ENCODE measurements at places on chromosomes 7 and 10.

- DNase-seq = no peak
Observed at GRCh38 chr10:17428351-17429097, 25.9 kb downstream of the ST8SIA6 start.

DNA sequence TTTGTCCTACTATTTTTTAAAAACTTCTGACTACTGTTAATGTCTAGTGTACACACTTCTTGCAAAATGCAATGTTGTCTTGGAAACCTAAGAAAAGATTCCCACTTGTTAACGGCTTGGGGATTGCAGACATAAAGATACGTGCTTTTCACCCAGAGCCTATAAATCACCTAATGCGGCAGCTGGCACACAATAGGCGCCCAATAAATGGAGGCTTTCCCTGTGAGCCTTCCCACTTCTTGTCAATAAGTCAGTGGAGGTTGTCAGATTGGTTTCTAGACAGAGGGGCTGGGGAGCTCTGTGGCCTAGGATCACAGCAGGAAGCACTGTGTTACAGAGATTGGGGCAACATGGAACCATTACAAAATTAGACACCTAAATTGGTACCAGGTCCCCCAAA is 74.7 kb downstream of the VSTM4 start:
- no peak for DNase-seq

DNA sequence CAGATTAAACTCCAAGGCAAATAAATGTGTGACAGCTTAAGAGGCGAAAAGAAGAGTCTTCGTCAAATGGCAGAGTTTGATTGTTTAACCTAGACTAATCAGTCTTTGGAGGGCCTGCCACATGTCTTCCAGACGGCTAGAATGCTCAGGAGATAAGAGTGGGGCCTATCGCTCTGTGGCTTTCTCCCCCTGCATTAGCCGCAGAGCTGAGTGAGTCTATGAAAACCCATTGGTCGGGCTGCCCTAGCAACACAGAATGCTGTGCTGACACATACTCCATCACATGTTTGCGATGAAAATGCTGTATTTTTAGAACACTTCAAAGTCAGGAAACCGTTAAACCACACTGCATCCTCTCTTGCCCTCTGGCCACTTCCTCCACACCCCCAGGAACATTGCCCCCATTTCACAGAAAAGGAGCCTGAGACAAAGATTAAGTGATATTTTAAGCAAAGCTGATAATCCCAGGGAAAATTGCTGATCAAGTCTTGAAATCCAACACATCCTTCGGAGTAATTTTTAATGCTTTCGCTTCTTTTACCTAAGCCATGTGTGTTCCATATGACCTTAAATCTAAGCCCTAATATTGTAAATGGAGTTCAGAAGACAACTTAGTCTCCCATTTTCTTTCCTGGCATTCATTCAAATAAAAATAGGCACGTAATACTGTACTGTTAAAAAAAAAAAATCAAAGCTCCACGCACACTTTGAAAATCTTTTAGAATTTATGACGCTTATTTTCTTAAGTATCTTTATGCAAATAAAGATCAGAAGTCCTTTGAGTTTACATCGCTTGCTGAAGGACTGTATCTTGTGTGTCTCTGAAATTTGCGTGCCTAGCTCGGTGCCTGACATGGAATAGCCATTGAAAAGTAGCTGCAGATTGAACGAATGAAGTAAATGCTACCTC is 161.2 kb downstream of the CELF2 start:
- peak; percentile 82 for DNase-seq

DNA sequence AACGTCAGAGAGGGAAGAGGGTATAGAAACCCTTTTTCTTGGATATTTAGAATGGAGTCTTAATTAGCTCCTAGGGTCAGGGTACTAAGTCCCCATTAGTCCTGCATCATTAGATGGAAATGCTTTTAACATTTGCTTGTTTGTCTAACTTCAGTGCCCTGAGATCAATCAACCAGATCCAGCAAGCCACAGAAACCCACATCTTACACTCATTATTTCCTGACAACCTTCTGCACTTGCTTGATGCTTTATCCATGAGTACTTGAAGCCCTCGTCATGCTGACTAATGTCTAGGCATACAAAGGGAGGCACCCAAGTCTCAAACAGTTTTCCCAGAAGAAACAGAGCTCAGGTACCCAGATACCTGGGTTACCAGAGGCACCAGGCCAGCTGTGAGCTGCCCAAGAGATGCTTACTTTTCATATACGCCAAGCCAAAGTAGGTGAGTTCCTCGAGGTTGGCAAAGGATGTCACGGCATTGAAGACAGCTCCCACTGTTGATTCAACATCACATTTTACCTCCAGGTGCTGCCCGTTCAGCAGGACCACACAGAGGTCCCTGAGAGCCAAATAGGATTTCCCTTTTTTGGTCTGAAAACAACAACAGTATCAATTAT is 42.7 kb downstream of the FRMPD2 start:
- DNase-seq = no peak

DNA sequence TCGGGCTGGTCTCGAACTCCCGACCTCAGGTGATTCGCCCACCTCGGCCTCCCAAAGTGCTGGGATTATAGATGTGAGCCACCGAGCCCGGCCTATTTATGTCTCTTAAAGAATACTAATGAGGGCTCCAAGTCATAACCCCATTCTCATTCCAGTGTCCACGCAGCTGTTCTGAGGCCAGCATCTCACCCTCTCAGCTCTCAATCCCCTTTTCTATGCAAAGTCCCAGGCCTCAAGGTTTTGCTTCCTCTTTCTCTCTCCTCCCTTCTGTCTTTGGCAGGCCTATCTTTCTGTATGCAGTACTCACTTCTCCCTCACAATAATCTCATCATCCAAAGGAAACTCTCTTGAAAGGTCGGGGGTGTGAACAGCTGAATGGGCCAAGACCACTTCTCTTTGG is 28.0 kb upstream of the VSIR start:
- DNase-seq = no peak

- DNase-seq = no peak
Observed at GRCh38 chr7:39536951-39537350, 29.3 kb upstream of the YAE1 start.

DNA sequence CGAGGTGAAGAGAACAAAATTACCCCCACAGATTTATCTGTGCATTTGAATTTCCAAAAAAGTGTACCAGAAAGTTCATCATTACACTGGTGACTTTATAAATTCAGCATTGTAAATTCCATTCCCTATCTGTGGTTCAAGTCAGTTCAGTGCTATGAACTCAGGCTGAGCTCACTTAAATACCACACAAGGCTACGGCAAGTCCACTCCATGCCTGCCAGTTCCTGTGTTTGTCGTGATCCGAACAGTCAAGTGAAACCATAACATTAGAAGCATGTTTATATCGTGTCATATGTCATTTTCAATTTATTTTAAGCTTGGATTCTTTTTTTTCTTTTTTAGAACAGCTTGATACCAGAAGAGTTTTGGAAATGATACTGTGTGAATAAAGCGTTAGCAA is 14.8 kb downstream of the MBL2 start:
- peak; percentile 36 for DNase-seq

- no peak for DNase-seq
Observed at GRCh38 chr7:18901351-18901750, 216.1 kb downstream of the TWIST1 start.

DNA sequence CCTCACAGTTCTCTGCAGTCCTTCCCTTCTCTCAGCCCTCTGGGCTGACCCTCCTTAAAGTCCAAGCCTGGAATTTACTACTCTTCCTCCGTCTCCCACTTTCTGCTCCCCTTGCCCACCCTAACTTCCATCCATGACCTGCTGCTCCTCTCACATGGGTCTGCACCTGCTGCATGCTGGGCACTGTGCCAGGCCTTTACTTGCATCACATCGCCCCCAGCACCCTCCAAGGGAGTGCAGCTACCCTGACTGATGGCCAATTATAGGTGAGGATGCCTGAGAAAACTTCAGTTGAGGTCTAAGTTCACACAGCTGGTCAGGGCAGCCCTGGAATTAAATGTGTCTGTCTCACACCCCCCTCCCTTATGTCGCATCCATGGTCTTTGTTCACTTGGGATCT is 53.6 kb upstream of the ZPBP start:
- DNase-seq = no peak

GRCh38 chr10:28991333-28992270 is 297.3 kb upstream of the LYZL1 start:
- peak; percentile 90 for DNase-seq

DNA sequence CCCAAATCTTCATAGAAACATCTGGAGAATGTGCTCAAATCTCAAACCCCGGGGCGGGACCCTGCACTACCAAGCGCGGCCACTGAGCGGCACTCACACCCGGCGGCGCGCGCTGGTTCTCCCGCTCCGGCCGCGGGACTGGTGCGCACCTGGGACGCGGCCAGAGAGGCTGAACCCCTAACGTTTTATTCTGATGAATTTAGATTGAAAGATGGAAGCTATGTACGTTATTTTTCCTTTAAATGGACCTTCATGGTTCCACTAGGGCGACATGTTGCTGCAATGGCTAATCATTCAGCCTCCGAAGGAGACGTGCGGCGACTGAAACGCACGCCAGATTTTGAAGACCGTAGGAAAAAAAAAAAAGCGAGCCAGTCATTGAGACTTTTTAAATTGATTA is 107.0 kb upstream of the INSIG1 start:
- DNase-seq = peak; percentile 33

- no peak for DNase-seq
Observed at GRCh38 chr7:80128918-80129317, 5.7 kb upstream of the GNAI1 start.

- no peak for DNase-seq
Observed at GRCh38 chr7:72234086-72234485, 178.1 kb downstream of the CALN1 start.

- no peak for DNase-seq
Observed at GRCh38 chr7:151225948-151226510, 976 bp downstream of the ABCF2 start.

GRCh38 chr10:113019692-113020474 is 69.8 kb downstream of the TCF7L2 start:
- no peak for DNase-seq

DNA sequence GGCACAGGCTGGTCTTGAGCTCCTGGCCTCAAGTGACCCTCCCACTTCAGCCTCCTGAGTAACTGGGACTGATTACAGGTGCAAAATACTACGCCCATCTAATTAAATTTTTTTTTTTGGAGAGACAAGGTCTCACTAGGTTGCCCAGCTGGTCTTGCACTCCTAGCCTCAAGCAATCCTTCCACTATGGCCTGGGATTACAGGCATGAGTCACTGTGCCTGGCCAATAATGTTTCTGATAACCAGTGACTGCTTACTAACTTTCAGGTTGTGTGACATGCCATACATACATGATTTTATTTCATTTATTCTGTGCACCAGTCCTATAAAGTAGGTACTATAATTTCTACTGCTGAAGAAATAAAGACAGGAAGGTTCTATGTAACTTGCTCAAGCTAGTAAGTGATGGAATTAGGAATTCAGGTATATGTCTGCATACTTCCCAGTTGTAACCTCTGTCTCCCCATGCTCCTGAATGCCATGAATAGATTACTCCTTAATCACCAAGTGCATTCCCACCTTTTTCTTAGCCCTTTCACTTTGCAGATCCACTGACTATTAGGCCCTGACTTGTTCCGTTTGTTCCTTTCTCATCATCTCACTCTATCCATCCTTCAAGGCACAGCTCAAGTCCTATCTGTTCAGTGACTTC is 28.1 kb downstream of the MCU start:
- DNase-seq = peak; percentile 43

DNA sequence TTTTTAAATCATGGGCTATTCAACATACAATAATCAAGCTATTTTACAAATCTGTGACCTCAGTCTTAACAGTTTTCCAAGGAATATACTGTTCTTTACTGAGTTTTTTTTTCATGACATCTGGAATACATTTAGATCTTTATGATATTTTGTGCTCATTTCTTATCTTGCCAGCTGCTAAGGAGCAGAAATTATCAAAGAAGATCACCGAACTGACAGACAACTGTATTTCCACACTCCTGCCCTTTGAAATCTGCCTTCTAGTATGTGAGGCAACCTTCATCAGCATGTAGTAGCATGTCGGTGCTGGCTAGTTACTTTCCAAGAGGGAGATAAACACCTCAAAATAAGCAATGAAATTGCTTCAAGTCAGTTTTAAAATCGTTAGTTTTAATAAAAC is 66.4 kb downstream of the NHLRC2 start:
- DNase-seq = no peak

DNA sequence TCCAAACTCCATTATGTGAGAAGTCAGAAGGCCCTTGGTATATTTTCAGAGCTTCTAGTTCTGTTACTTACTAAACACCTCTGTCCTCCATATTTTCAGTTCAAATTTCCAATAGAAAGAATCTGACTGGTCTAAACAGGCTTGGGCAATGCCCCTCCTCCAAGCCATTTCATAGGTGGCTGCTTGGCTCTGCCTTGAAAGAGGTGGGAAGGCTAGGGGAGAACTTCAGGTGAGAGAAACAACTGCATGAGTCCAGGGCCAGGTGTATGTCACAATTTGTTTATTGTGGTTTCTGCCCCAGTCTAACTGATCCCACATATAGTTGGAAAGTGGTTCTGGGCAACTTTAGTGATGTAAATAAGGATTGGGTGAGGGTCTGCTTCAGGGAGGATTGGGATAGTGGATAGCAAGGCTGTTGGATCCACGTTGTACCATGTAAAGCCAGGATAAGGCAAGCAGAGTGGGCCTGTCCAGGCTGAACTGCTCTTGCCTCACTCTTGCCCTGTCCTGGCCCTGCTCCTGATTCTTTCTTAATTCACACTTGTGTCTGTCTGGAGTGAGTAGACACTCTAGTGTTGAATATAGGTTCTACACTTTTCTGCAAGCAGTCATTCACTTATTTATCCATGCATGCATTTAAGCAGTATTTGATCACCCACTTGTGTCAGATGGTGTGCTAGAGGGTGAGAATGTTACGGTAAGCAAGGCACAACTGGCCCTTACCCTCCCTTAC is 67.5 kb upstream of the COMTD1 start:
- DNase-seq = no peak

DNA sequence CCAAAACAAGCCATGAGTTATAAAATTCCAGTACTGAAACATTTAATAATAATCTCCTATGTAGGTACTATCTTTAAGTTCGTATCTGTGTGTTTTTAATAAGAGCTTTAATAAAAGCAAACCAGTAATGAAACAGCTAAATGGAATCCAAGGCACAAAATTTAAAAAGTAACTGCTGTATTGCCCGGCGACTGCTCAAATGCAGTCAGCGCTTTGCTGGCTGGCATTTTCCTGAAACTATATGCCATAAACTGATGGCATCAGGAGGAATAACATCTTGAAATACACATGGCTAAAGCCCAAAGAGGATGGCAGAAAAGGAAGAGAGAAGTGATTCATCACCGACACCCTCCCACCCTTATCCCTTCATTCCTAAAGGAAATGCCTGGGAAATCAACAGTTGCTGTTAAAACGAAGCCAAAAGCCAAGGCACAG is 133.1 kb downstream of the CUBN start:
- peak; percentile 75 for DNase-seq

All from EH (cell line).